ENCODE measurements at places on chromosomes 3 and 15. TPM values are rescaled to one million over a fixed set of nuclear protein-coding genes. Genes with fewer than 3 reads are reported as not detected.

The LRRC31 gene
- not detected for total RNA-seq

DNA sequence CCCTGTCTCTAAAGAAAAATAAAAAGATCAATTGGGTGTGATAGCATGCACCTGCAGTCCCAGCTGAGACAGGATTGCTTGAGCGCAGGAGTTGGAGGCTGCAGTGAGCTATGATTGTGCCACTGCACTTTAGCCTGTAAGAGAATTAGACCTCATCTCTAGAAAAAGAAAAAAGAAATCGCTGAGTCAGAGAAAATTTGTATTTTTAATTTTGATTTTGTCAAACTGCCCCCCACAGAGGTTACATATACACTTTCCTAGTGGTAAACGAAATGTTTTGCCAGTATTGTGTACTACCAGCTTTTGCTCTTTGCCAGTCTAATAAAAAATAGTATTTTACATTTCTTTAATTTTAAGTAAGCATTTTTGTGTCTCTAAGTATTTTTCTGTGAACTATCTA, 5.3 kb upstream of the CRYGS start:
- no peak for DNase-seq

GRCh38 chr3:43072361-43072760, 33.5 kb downstream of the POMGNT2 start:
- no peak for DNase-seq

The TSEN2 gene
- total RNA-seq: 13.1 TPM

DNA sequence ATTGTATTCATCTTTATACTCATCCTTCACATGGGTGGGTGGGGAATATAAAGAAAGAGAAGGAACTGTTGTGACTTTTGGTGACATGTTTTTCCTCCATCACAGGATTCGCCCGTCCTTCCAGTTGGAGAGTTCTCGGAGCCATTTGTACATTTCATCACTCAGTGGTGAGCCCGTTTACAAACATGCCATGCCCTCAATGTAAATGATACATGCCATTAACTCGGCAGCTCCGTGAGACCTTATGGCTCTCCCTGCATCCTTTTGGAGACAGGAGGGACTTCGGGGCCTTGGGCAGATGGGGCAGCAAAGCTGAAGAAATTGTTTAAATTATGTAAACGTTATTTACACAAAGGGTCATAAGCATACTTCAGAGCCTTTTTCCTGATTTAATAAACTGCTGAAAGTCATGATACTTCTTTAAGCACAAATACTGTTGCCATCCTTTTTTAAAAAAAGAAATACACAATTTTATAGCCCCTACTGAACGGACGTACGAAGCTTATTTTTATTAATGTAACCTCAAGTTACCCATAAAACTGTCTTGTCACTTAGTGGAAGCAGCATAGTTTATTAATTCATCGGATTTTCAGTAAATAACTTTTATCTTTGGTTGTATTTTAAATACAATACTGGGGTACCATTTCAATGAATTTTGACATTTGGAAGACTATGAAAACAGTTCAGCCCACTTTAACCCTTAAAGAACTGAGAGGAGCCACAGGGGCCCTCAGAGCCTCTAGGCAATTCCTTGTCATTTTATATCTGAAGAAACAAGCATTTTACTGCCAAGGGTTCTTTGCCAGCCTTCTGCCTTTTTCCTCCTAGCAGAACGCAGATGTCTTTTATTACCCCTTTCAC, 55.6 kb upstream of the SKOR1 start:
- DNase-seq: no peak

The DLL4 gene
- total RNA-seq: not detected

The VGLL3 gene
- 136 TPM for total RNA-seq

DNA sequence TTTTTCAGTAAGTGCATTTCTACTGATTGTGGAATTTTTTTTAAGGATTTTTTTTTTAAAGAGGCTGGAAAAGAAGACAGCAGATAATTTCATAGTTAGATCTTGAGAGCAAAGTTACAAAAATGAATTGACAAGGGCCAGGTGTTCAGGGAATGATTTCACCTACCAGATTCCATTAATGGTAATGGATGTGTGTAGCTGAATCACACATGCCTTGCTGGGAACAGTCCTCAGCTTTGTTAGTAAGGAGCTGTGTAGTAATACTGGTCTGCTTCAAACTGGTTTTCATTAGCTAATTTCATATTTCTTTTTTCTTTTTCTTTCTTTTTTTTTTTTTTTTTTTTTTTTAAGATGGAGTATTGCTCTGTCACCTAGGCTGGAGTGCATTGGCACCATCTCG, 16.0 kb downstream of the NR1D2 start:
- no peak for DNase-seq

DNA sequence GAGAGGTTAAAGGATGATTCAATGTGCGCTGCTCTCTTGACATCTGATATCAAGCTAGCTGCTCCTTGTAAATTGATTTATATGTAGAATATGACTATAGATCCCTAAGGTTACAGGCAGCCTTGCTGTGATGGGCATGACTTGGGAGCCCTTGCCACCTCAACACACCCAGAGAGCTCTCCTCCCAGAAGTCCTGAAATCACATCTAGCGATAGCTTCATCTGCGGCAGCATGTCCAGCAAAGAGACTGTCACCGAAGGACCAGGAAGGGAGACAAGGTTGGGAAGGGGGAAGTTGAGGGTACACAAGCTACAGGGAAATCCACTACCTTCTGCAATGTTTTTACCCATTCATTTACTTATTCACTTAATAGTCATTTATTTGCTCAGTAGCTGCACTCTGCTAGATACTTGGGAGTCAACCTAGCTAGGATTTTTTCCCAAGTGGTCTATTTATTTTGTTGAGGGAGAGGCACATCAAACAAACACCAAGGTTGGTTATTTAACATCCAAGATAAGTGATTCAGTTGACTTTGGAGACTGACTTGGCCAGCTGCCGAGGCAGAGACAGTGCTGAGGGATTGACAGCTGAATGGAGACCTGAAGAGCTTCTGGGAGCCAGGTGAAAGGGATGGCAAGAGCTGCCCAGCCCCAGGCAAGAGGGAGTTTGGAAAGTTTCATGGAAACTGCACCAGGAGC, 205.8 kb upstream of the IL12A start:
- no peak for DNase-seq

DNA sequence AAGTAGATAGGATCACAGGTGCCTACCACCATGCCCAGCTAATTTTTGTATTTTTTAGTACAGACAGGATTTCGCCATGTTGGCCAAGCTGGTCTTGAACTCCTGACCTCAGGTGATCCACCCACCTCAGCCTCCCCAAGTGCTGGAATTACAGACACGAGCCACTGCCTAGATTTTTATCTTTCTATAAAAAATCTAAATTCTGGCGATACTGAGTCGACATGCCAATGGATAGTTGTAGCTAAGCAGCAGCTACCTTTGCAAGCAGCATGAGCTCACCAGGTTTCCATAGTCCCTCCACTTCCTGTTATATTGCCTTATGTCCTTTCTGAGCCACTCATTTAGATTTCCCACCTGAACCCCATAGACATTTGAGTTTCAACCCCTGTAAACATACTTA, 13.1 kb upstream of the FMN1 start:
- no peak for DNase-seq

DNA sequence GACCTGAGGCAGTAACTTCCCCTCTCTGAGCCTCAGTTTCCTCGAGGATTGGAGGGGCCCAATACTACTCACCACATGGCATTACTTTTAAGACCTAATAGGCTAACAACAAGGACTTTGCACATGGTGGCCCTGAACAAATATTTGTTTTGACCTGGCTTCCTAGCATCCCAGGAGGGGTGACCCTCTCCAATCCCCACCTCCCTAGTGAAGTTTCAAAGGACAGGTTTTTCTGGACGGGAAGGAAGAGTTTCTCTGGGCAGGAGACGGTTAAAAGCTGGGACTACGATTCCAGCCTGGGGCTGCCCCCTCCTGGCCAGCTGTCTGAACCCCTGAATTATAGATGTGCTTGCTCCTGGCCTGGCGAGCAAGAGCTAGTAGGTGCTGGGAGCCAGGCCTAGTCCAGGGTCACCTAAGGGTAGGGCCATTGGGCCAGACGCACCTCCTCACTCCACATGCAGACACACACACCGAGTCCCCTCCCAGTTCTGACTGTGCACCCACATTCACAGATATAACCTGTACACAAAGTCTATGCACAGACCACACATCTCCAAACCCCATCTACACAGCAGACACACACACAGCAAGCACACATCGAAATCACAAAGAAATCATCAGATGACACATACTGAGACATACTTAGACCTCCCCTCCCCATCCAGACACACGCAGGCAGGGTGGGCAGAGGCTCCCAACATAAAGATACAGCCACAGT, 2.7 kb upstream of the ISL2 start:
- no peak for DNase-seq

The DAG1 gene
- 115 TPM for total RNA-seq

The CCDC54 gene
- total RNA-seq: not detected

GRCh38 chr15:92091155-92091734, 237.7 kb downstream of the SLCO3A1 start:
- no peak for DNase-seq

- DNase-seq: peak; percentile 3
Measured at GRCh38 chr3:31343075-31343474, 189.7 kb upstream of the STT3B start.

GRCh38 chr3:101513419-101513986, 491 bp upstream of the SENP7 start:
- DNase-seq: no peak

GRCh38 chr3:106452096-106452495, 583.3 kb upstream of the CBLB start:
- DNase-seq: no peak

The PLA1A gene
- total RNA-seq: not detected

- DNase-seq: no peak
Measured at GRCh38 chr3:61872077-61872706, 310.8 kb downstream of the PTPRG start.

DNA sequence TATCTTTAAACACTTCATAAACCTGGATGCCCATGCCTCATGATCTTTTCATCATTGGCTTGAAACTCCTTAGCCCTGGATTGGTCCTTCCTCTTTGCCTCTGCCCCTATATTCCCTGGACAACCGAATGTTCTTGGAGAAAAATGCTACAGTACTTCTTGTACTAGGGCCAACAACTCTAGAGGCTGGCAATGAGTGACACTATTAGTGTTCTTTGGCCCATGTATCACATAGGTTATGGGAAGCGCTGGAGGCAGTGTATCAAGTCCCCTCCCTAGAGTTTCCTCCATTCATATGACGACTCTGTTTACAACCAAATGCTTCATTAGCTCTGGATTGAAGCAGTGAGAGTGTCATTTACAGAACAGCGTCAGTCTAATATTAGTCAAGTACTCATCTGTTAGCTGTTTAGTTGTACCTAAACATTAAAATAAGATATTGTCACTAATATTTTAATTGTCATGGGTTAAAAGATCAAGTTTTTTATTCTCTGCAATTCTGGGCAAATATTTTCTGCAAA, 66.4 kb upstream of the MYO5C start:
- no peak for DNase-seq

DNA sequence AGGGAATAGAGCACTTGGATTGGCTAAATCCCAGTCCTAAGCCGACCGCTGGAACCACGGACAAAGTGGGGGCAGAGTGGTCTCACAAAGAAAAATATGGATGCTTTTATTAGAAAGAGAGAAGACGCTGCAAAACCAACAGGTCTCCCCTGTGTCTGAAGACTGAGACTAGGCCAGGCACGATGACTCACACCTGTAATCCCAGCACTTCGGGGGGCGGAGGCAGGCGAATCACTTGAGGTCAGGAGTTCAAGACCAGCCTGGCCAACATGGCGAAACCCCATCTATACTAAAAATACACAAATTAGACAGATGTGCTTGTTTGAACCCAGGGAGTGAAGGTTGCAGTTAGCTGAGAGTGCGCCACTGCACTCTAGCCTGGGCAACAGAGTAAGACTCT, 61.8 kb downstream of the ZDHHC19 start:
- no peak for DNase-seq

Measured in HFFc6 (cell line).